ENCODE measurements at places on chromosomes 6 and 20. TPM values are rescaled to one million over a fixed set of nuclear protein-coding genes. Genes with fewer than 3 reads are reported as not detected.

The MATN4 gene
- not detected for total RNA-seq

The PRL gene
- not detected for total RNA-seq

The CDSN gene
- not detected for total RNA-seq

The WFDC10A gene
- not detected for total RNA-seq

The DEFB125 gene
- not detected for total RNA-seq

The PCK1 gene
- total RNA-seq = not detected

The NNAT gene
- total RNA-seq = 2.8 TPM

The MUC22 gene
- not detected for total RNA-seq

GRCh38 chr6:106101466-106101865, 15.3 kb downstream of the PRDM1 start:
- H3K36me3 ChIP-seq = peaks cover 21% of the 10 kb centered on the region
- H3K4me1 ChIP-seq = peaks cover 7% of the 10 kb centered on the region
- H3K27me3 ChIP-seq = no peaks in the 10 kb centered on the region
- H3K27ac ChIP-seq = no peak overlapping the region
- H3K4me3 ChIP-seq = no peak overlapping the region
- DNase-seq = no peak

GRCh38 chr6:164178679-164179332, 764.3 kb downstream of the QKI start:
- no peaks in the 10 kb centered on the region for H3K27me3 ChIP-seq
- H3K27ac ChIP-seq = no peak overlapping the region
- no peaks in the 10 kb centered on the region for H3K36me3 ChIP-seq
- no peak overlapping the region for H3K4me3 ChIP-seq
- H3K4me1 ChIP-seq = no peaks in the 10 kb centered on the region

- DNase-seq = no peak
- peaks cover 10% of the 10 kb centered on the region for H3K4me1 ChIP-seq
- no peaks in the 10 kb centered on the region for H3K36me3 ChIP-seq
These were observed 81.6 kb downstream of the PSMG4 start for GRCh38 chr6:3340358-3340802.

DNA sequence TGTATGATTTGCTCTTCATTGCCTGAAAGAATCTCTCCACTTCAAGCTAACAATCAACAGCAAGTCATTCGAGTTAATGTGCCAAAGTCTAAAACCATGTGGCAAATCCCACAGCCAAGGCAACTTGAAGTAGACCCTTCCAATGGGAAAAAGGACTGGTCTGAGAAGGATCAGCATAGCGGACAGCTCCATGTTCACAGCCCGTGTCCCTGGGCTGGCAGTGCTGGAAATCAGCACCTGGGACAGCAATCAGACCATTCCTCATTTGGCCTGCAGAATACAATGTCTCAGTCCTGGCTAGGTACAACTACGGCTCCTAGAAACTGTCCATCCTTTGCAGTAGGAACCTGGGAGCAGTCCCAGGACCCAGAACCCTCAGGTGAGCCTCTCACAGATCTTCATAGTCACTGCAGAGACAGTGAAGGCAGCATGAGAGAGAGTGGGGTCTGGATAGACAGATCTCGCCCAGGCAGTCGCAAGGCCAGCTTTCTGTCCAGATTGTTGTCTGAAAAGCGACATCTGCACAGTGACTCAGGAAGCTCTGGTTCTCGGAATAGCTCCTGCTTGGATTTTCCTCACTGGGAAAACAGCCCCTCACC, 1.1 kb downstream of the GJA10 start:
- peak; percentile 69 for DNase-seq
- H3K27me3 ChIP-seq = peaks cover 3% of the 10 kb centered on the region
- H3K4me1 ChIP-seq = no peaks in the 10 kb centered on the region
- no peaks in the 10 kb centered on the region for H3K36me3 ChIP-seq
- H3K4me3 ChIP-seq = no peak overlapping the region
- no peak overlapping the region for H3K27ac ChIP-seq

DNA sequence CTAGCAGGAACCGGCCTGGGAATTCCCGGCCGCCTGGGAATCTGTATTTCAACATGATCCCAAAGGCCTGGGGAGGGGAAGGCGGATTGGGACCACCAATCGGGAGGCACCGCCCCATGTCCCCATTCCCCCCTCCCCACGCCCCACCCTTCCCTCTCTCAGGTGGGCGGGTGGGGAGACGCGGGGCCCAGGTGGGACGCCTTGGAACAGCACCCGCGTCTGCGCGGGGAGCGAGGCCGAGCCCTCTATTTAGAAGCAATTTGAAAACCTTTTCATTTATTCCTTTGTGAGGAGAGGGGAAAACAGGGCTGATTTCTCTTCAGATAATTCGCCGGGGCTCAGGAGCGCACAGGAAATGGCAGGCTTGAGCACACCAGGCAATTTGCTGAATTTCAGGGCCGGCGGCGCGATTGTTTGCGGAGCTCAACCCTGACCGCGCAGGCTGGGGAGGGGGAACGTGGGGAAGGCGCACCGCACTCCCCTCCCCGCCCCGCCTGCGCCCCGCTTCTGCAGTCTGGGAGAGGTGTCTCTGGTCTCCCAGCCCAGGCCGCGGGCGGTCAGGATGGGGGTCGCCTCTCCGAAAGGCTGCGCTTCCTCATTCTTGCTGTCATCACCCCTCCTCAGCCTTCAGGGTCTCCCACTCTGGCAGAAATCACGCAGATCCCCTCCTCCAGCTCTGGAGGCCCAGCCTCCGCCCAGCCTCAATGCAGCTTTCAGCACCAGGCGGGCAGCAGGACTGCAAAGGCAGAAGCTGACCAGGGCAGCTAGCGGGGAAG, 170.0 kb downstream of the GRM4 start:
- no peak overlapping the region for H3K4me3 ChIP-seq
- no peaks in the 10 kb centered on the region for H3K36me3 ChIP-seq
- H3K27ac ChIP-seq = no peak overlapping the region
- H3K4me1 ChIP-seq = no peaks in the 10 kb centered on the region

- no peaks in the 10 kb centered on the region for H3K36me3 ChIP-seq
- DNase-seq = peak; percentile 59
- peaks cover 5% of the 10 kb centered on the region for H3K4me1 ChIP-seq
These were observed 146.0 kb upstream of the PHACTR1 start for GRCh38 chr6:12570461-12571030.

DNA sequence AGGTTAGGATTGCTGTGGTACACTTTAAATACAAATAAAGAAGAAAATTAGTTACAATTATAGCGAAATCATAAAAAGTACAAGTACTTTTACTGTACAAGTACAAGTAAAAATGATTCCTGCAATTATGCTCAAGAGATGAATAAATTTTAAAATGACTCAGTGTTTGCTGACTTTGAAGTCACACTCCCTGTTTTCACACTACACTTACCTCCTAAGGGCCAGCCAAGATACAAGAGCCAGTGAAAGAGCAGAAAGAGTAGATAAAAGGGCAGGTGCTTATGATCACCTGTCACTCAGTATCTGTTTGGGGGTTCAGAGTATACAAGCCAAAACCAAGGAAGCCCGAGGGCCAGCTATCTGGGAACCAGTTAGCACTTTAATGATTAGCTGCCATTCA, 41.0 kb upstream of the COL21A1 start:
- no peaks in the 10 kb centered on the region for H3K36me3 ChIP-seq
- DNase-seq = no peak
- H3K4me3 ChIP-seq = no peak overlapping the region
- no peak overlapping the region for H3K27ac ChIP-seq
- H3K27me3 ChIP-seq = peaks cover 2% of the 10 kb centered on the region

GRCh38 chr6:10531503-10531902, 10.4 kb downstream of the GCNT2 start:
- no peak overlapping the region for H3K4me3 ChIP-seq
- no peaks in the 10 kb centered on the region for H3K4me1 ChIP-seq
- DNase-seq = no peak
- no peaks in the 10 kb centered on the region for H3K27me3 ChIP-seq

DNA sequence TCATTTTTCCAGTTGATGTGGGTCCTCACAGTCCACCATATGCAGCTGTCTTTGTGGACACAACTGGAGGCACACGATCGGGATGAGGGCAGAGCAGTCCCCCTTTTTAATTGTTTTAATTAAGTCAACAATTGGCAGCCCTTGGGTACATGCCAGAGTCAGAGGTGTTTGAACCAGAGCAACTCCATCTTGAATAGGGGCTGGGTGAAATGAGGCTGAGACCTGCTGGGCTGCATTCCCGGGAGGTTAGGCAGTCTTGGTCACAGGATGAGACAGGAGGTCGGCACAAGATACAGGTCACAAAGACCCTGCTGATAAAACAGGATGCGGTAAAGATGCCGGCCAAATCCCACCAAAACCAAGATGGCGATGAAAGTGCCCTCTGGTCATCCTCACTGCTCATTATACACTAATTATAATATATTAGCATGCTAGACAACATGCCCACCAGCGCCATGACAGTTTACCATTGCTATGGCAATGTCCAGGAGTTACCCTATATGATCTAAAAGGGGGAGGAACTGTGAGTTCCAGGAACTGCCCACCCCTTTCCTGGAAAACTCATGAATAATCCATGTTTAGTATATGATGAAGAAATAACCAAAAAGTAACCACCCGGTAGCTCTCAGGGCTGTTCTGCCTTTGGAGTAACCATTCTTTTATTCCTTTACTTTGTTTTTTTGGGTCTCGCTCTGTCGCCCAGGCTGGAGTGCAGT, 31.8 kb upstream of the BLCAP start:
- H3K4me3 ChIP-seq = no peak overlapping the region
- peaks cover 30% of the 10 kb centered on the region for H3K27me3 ChIP-seq
- no peak for DNase-seq
- H3K36me3 ChIP-seq = no peaks in the 10 kb centered on the region

- H3K27me3 ChIP-seq = no peaks in the 10 kb centered on the region
- DNase-seq = no peak
- no peaks in the 10 kb centered on the region for H3K4me1 ChIP-seq
- no peak overlapping the region for H3K27ac ChIP-seq
- H3K4me3 ChIP-seq = no peak overlapping the region
These were observed 1097.8 kb downstream of the KIF16B start for GRCh38 chr20:15475483-15475882.

DNA sequence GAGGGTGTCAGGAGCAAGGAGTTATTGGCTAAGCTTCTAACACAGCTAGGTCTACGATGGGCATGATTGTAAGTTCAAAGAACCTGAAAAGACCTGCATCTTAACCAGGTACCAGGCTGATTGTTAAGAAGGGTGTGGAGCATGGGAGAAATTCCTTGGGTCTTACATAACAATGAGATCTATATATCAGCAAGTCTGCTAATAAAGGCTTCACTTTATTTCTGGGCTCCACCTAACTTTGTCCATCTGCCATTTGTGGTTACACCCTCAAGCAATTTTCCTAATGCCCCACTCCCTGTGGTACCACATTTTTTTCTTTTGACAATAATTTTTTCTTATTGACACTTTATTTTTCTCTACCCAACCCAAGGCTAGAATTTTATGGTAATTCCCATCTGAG, 223.5 kb upstream of the JAG1 start:
- no peak for DNase-seq
- H3K36me3 ChIP-seq = no peaks in the 10 kb centered on the region
- H3K27ac ChIP-seq = no peak overlapping the region
- no peaks in the 10 kb centered on the region for H3K27me3 ChIP-seq
- H3K4me3 ChIP-seq = no peak overlapping the region
- no peaks in the 10 kb centered on the region for H3K4me1 ChIP-seq

GRCh38 chr20:43658069-43658722, 8.7 kb upstream of the MYBL2 start:
- H3K27me3 ChIP-seq = peaks cover 2% of the 10 kb centered on the region
- H3K27ac ChIP-seq = peak overlapping the region; percentile 30
- H3K36me3 ChIP-seq = no peaks in the 10 kb centered on the region
- H3K4me1 ChIP-seq = peaks cover 2% of the 10 kb centered on the region
